ENCODE measurements at places on chromosomes 7 and 10. TPM values are rescaled to one million over a fixed set of nuclear protein-coding genes. Genes with fewer than 3 reads are reported as not detected.

The AKR1C4 gene
- not detected for total RNA-seq

The DLD gene
- 43.9 TPM for total RNA-seq

The NKX2-3 gene
- total RNA-seq: not detected

The TMEM196 gene
- total RNA-seq: not detected

The CALML5 gene
- total RNA-seq: not detected

The ATOH7 gene
- not detected for total RNA-seq

The KIFBP gene
- total RNA-seq: 28.8 TPM

The TMEM139 gene
- 7.1 TPM for total RNA-seq

The ZNF853 gene
- total RNA-seq: 2.4 TPM

The RBM20 gene
- total RNA-seq: not detected

The RTKN2 gene
- 0.99 TPM for total RNA-seq

The NPY4R gene
- not detected for total RNA-seq

The TFEC gene
- not detected for total RNA-seq

The SPAG6 gene
- not detected for total RNA-seq

The AHR gene
- 28.7 TPM for total RNA-seq

The CTAGE4 gene
- total RNA-seq: 0.46 TPM

The FAM25G gene
- 21.2 TPM for total RNA-seq

The HOXA1 gene
- 9.6 TPM for total RNA-seq
